ENCODE measurements at places on chromosomes 2 and 18.

GRCh38 chr2:47206181-47206580, 51.1 kb upstream of the STPG4 start:
- DNase-seq, result no peak

- DNase-seq, result no peak
Observed at GRCh38 chr2:226760412-226761194, 39.0 kb downstream of the IRS1 start.

- no peak for DNase-seq
Observed at GRCh38 chr2:46314065-46314835, 17.0 kb downstream of the EPAS1 start.

GRCh38 chr18:26457611-26458353, 90.6 kb downstream of the KCTD1 start:
- DNase-seq, result no peak

DNA sequence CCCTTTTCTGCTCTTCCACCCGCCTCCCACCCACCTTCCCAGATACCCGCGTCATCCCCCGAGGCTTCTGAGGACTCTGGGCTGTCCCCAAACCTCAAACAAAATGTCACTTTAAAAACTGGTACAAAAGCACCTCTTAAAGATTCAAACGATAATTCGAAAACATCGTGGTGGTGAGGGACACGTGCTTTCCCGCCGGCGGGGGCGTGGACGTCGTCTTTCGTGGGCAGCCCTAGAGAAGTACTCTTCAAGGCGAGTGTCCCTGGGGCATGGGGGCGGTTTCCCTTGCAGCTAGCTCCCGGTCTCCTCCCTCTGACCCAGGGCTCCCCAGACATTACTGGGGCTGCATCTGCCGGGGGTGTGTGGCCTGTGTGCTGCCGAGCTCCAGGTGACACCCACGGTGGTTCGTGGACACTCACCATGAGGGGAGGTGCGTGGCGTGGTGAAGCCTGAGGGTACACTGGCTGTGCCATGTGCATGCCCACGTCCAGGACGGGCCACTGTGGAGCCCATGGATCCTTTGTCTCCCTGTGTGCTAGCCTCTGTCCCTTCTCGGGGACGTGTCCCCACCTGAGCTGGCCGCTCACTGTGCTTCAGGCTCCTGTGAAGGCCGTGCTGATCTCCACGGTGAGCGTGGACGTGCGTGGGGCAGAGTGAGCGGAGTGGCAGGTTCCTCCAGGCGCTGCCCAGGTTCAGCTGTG, 117.8 kb downstream of the NFATC1 start:
- DNase-seq, result no peak
